ENCODE measurements at places on chromosomes 7 and 10. TPM values are rescaled to one million over a fixed set of nuclear protein-coding genes. Genes with fewer than 3 reads are reported as not detected.

GRCh38 chr7:64888901-64889685, 14.0 kb upstream of the ZNF273 start:
- DNase-seq = peak; percentile 43

DNA sequence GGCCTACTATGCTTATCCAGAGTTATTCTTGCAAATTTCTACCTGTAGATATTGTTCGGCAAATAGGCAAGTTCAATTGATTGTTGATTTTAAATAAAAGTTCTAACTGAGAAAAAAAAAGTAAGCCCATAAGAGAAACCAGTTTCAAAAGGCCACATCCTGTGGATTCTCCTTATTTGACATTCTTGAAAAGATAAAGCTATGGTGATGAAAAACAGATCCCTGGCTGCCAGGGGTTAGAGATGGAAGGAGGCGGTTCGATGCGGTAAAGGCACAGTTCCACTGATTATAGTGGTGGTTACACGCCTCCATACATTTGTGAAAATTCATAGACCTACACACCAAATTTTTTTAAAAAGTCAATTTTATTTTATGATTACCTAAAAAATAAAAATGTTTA, 347.8 kb downstream of the KCNMA1 start:
- DNase-seq = no peak

GRCh38 chr7:24115661-24116060, 168.3 kb upstream of the NPY start:
- no peak for DNase-seq

DNA sequence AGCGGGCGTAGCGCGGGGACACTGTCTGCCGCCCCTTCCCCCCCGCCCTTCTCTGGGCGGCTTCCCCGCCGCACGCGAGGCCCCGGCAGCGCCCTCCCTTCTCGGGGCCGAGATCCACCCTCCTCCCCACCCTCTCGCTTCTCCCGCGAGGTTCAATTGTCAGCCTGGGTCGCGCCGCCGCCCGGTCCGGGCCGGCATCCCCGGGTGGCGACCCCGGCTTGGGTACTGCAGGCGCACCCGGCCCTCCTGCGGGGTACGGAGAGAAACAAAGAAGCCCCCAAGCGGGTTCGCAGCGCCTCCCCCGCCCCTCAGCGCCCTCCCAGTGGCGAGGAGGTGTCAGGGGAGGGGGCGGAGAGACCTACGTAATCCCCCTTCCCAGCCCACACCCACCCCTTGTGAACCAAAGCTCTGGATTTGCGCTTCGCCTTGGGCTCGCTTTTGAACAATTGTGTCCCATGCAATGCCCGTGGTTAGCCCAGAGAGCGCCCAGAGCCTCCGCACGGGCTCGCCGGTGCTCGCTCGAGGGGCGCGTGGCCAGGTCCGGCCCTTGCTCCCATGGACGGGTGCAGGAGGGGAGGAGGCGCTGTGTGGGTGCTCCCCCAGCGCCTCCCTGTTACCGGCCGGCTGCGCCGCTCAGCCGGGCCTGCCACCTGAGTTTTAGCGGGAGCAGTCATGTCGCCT, 634 bp downstream of the HECW1 start:
- DNase-seq = peak; percentile 74

DNA sequence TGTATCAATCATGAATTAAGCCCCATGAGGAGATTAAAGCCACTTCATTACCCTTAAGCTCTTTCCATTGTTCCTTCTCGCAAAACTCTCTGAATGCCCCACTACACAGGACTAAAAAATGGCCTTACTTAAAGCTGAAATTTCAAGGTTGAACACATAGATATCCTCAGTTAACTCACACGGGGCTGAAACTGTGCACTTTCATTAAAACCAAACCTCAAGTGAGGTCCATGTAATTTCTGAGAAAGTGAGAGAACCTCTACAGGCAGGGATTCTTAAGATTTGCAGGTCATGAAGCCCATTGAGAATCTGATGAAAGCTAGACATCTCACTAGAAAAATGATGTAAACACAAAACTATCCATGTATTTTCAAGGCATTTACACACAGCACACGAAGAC, 15.9 kb downstream of the DENND11 start:
- no peak for DNase-seq

- peak; percentile 11 for DNase-seq
These were observed 60.0 kb upstream of the ORC5 start for GRCh38 chr7:104267701-104268368.

DNA sequence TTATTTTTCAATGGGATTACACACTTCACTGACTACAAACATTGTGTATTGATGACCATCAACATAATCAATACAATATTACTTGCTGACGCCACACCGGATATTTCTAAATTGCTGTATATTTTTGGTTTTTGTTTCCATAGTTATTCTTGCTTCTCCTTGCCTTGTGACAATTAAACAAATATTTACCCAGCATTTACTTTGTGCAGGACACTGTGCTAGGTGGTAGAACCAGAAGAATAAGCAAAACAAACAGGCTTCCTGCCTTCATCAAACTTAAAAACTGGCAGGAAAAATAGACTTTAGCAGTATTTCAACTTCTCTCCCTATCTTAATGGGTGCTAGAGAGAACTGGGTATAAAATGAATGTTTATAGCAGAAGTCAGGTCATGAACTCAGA, 50.6 kb downstream of the ZNF277 start:
- DNase-seq = no peak

- no peak for DNase-seq
These were observed 74.3 kb downstream of the PTN start for GRCh38 chr7:137269240-137269639.

GRCh38 chr7:70829221-70830059, 302.5 kb upstream of the GALNT17 start:
- DNase-seq = peak; percentile 80

DNA sequence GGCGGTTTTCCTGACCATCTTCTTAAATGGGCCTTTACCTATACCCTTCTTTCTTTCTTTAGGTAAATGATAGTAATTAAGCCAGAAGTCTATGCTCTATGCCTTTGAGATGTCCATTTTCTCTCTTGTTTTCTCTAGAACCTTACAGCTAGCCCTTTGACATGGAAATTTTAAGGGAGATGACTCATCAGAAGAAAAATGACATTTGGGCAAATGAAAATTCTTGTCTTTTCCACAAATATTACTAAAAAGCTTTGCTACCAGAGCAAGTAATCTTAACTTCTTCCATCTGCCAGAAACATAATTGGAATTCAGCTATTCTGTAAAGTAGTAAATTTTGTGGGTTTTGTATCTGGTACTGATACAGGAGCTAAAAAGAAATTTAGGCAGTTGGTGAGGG, 59.5 kb downstream of the CCDC3 start:
- DNase-seq = no peak

- peak; percentile 61 for DNase-seq
These were observed 75.1 kb downstream of the ANKRD61 start for GRCh38 chr7:6106140-6106904.

- DNase-seq = no peak
These were observed 49.0 kb downstream of the COL17A1 start for GRCh38 chr10:104036518-104037260.

DNA sequence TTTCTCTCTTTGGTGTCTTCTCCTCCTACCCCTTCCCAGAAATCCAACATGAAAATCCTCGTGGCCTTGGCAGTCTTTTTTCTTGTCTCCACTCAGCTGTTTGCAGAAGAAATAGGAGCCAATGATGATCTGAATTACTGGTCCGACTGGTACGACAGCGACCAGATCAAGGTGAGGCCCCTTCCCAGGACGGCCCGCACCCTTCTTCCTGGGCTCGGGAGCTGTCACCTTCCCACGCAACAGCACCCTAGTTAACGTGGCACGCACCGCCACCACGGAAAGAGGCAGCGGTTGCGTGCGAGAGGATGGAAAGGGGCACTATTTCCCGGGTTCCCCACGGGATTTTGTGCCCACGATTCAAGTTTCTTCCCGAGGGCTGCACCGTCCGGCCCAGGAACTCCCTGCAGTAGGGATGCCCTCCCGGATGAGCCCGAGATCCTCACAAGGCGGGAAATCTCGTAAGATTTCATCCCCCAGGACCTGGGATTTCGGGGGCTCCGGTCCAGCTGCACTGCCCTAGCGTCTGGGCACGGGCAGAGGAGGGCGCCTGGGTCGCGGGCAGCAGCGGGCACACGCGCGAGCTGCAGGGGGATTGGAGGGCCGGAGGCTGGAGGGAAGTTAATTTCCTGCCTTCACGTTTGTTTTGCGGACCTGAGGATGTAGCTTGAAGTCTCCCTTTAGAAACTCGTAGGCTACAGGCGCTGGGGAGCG, 834 bp downstream of the TAC1 start:
- no peak for DNase-seq

DNA sequence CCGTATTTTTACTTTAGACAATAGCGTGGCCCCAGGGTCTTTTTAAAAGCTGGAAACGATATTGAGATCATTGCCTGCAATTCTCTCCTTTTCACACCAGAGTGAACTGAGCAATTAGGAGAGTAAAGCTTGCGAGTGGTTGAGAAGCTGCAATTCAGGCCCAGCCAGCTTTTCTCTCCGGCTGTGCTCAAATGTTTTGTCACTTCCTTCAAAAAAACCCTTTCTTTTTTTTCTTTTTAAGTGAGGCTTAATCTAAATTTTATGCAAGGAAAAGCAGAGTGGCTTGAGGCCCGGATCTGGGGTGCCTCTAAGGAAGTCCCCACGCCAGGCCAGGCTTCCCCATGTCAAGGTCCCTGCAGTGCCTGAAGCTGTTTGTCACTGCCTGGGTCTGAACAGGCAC, 433.9 kb downstream of the GLRX3 start:
- DNase-seq = no peak

DNA sequence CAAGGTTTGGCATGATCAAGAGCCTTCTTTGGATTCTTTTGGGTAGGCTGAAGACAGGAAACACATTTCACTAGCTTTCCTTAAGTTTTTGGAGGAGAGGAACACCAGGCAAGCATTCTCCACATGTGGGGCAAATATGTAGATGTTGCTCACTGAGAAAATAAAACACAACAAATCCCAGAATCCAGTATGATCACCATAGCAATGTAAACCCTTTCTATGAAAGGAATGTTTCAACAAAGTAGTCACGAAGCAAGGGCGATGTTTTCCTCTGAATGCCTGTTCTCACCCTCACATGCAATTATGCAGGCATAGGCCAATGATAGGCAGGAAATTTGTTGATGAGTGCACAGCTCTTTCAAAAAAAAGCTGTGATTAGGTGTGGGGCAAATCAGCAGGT, 20.5 kb upstream of the CEP41 start:
- DNase-seq = no peak

DNA sequence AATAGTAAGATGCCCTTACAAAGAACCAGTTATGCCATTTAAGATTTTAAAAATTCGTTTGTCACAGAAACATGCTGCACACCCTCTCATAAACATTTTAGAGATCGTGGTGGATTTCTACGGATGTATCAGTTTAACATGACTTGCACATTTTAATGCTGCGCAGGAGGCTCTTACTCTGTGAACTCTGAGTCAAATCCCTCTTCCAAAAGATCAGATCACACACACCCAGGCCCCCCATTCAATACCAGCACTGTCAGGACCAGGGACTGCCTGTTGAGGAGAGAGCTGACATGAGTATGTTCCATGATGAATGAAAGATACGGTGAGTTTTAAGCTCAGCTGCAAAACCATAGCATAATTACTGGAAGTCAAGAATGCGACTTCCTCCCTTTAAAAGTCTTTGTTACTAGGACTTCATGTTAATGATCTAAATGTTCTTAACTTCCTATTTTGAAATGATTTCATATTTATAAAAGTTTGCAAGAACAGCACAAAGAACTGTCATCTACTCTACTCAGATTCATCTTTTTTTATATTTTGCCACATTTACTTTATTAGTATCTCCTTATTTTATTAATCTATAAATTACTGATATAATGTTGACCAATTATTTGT, 500.2 kb downstream of the GLRX3 start:
- no peak for DNase-seq

DNA sequence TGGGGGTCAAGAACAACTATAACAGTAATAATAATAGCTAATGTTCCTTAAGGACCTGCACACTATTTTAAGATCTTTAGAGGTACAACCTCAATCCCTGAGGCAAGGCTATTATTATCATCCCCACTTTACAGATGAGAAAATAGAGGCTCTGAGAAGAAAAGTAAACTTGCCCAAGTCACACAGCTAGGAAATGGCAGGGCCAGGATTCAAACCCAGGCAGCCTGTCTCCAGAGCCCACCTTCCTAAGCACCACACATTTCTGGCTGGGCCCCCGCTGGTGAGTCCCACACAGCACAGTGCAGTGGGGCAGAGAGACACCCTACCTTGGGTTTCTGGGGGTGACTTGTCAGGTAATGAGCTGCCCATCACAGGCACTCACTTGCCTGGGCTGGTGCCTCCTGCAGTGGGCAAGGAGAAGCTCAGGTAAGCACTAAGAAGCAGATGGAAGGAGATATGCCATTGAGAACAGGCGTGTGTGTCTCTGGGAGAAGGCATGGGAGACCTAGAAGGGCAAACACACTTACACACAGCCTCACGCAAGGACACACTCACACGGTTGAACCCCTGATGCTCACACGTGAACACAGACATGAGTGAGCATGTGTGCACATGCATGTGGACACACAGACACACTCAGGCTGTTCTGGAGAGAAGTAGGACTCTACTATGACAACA, 104.4 kb upstream of the ZMIZ1 start:
- no peak for DNase-seq

DNA sequence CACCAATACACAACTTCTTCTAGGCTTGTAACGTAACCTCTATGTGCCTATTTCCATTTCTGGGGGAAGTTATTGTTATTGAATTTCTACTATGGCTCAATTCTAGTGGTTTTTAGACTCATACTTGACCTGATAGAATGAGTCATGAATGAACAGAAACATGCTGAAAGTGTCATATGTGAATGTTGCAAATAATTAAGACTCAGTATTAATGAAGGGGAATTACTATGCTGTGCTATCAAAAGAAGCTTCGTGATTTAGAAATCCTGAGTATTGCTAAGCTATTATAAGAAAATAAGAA, 135.1 kb upstream of the ZWINT start:
- DNase-seq = no peak

GRCh38 chr7:126657137-126657536, 595.6 kb downstream of the GRM8 start:
- DNase-seq = no peak

DNA sequence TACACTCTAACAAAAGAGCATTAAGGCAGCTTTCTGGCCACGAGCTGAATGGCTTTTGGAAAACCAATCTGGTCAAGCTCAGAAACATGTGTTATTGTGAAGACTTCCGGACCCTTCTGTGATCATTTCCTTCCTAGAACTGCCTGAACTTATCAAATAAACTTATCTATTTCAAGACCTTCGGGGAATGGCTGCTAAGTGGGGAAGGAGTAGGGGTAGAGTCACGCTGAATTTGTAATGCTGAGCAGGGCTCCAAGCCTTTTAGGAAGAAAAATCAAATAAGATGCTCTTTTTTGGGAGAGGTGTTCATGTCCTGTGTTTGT, 56.6 kb downstream of the PAPSS2 start:
- DNase-seq = no peak

GRCh38 chr7:111368381-111369065, 193.8 kb downstream of the IMMP2L start:
- DNase-seq = peak; percentile 66

Gene GIGYF1
- 16.7 TPM for total RNA-seq

Gene NME8
- 0.22 TPM for total RNA-seq

Gene NPY4R
- not detected for total RNA-seq

Gene OR6B1
- not detected for total RNA-seq

Gene FRG2B
- total RNA-seq = not detected

Gene TMEM229A
- not detected for total RNA-seq

Gene ZP3
- 0.49 TPM for total RNA-seq

Gene ATRNL1
- 7.1 TPM for total RNA-seq

Gene IGFBP3
- 301 TPM for total RNA-seq

Data from muscle of leg (tissue), 16 donors.